ENCODE measurements at places on chromosomes 3 and 15.
A peak's percentile ranks its signal among the peaks of the same experiment; 100 is the strongest.

DNA sequence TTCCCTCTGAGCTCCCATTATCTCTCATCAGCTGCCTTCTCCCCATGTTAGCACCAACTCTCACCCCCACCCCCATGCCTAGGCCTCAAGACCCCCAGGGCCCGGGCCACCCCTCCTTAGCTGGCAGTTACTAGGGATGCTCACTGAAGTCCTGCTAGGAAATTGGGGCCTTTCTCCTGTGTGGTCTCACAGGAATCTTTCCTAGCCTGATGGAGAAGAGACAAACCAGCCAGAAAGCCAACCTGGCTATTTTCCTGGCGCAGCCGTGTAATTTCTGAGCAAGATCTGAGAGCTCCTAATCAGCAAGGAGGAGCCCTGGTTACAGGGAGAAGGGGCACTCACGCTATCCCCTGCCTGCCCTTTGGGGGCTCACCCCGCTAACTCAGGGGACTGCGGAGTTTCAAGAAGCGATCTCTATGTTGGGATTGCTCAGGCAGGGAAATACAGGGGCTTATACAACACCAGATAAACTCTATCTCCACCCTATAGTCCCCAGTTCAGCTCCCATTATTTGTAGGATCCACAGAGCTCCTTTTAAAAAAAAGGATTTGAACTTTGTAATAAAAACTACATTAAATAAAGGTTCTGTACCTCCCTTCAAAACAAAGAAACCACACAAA is 25.2 kb downstream of the NR2F2 start:
- DNase-seq = no peak

DNA sequence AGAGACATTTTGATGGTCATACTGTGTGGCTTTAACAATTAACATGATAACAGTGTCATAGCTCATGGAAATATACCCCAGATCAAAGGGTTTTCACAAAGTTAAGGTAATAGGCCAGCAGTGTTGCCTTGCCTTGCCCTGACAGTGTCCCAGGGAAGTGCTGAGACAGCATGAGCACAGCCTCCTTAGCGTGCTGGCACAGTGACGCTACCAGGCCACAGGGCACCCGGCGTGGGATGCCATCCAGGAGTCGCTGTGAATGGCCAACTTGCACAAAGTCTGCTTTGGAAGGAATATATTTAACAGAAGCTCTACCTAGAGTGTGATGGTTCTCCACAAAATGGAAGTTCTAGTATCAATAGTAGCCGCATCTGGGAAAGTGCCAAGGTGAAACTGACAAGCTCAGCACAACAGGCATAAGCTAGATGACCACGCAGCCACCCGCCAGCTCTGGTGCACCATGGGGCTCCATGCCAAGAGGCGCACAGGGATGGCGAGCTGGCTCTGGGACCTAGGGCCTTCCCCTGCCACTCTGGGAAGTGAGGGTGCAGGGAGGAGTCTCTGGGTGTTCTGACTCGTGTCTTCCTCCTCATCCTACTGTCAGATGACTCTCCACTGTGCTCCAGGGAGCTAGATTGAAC is 86.2 kb downstream of the GABRB3 start:
- DNase-seq = peak; percentile 47

- DNase-seq = no peak
Measured at GRCh38 chr15:45641999-45642932, 7.4 kb downstream of the SQOR start.

DNA sequence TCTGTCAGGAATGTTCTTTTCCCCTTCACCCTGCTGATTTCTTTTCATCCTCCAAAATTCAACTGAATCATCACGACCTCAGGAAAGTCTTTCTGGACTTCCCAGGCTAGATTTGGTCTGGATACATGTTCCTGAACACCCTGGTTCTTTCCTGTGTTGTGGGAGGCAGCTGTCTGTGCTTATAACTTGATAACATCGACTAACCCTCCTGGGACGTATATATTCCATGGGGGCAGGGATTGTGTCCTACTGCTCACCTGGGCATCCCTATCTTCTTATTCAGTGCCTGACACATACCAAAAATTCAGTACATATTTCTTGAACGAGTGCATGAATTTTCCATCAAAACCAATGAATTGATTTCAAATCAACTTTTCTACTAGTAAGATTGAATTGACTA is 47.6 kb upstream of the MEF2A start:
- no peak for DNase-seq

All from cerebellar cortex (tissue), 1 donor.